ENCODE measurements at places on chromosomes 5 and 9. TPM values are rescaled to one million over a fixed set of nuclear protein-coding genes. Genes with fewer than 3 reads are reported as not detected.

- DNase-seq: no peak
Measured at GRCh38 chr9:89975630-89976029, 370.8 kb downstream of the GADD45G start.

The SLC1A3 gene
- 123 TPM for total RNA-seq

The ST6GALNAC6 gene
- 168 TPM for total RNA-seq

DNA sequence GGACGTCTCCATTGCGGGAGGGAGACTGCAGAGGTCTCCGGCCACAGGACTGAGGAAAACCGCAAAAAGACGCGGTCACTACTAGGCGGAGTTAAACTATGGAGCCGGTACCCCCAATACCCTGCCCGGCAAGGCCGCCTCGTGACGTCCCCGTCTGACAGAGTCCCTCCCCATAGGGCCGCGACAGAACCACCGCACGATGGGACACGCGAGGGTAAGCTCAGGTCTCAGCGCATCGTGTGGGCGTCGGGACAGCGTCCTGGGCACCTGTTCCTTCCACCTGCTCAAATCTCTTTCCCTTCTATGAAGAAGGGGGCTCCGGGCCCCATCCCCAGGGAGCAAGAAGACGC is 35.2 kb upstream of the GLDC start:
- peak; percentile 41 for DNase-seq

The SPOCK1 gene
- 39.8 TPM for total RNA-seq

DNA sequence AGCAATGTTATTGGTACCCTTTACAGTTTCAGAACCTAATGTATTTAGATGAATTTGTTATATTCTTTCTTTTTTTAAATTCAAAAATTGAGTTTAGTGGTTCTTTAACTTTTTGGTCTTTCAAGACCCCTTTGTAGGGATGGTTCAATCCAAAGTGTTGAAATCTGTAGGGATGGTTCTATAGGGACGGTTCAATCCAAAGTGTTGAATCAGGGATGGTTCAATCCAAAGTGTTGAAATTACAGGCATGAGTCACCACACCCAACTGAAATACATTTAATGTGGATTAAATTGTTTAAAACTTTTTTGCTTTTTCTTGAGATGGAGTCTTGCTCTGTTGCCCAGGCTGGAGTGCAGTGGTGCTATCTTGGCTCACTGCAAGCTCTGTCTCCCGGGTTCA is 30.6 kb downstream of the SNX2 start:
- no peak for DNase-seq

GRCh38 chr9:95103281-95103771 is 214.2 kb downstream of the FANCC start:
- DNase-seq: no peak

The NUTM2F gene
- total RNA-seq: 0.21 TPM

GRCh38 chr5:133773247-133774202 is 161.2 kb upstream of the FSTL4 start:
- DNase-seq: no peak

DNA sequence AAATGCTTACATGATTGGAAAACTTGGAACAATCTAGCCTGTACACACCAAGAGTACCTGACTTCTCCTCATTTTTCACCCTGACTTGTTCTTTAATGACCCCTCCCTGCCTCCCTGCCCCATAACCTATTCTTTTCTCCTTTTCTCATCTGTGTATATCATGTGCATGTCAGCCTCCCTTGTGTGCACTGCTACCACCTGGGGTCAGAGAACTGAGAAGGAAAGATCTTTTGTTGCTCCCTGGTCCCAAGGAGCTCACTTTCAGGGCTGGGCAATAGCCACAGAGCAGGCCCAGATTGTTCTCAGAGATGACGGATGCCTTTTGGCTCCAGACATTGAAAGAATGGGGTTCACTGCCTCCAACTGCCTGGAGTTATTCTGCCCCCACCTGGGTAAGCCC is 5.1 kb downstream of the MAP1B start:
- no peak for DNase-seq

- DNase-seq: no peak
Measured at GRCh38 chr5:38728029-38728428, 117.8 kb upstream of the OSMR start.

GRCh38 chr9:123523001-123523400 is 167.0 kb downstream of the CRB2 start:
- DNase-seq: no peak

The CTXN3 gene
- not detected for total RNA-seq

DNA sequence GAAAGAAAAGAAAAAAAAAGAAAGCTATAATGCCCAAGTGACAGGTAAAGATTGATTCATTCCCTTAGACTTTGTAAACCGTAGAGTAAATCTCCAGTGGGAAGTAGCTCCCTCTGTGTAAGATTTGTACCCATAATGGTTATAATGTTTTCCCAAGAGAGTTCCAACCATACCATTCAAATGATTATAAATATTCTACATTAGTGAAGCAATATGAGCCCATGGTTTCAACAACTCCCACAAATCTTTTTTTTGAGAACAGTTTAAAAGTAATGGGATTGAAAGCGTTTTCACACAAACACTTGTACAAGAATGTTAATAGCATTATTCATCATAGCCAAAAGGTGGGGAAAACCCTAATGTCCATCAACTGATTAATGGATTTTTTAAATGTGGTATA is 58.0 kb downstream of the GRAMD2B start:
- DNase-seq: no peak

GRCh38 chr9:19184144-19184917 is 46.2 kb upstream of the DENND4C start:
- peak; percentile 58 for DNase-seq

DNA sequence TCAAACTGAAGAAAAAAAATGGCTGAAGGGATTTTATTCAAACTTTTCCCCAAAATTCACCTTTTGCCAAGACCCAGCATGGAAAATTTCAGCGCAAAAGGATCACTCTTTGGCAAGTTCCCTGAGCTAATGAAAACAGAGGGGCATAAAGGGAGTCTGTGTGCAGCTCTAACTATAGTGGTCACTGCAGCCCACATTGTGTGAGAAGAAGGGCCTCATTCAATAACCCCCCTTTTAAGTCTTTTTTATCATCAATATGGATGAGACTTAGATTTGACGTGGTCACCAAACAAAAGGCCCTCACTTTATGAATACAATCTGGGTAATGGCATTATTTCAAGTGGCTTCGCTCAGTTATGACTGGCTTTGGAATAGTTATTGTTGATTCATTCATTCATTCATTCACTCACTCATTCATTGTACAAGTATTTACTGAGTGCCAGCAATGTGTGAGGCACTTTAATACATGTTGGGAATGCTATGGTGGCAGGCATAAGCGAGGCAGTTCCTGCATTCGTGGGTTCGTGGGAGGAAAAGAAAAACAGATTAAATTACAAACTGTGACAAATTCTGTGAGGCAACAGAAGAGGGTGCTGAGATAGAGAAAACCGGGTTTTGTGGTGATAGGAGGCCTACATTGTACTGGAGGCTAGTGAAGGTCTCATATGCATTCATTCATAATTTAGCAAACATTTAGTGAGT is 145.7 kb upstream of the KLF4 start:
- DNase-seq: no peak

DNA sequence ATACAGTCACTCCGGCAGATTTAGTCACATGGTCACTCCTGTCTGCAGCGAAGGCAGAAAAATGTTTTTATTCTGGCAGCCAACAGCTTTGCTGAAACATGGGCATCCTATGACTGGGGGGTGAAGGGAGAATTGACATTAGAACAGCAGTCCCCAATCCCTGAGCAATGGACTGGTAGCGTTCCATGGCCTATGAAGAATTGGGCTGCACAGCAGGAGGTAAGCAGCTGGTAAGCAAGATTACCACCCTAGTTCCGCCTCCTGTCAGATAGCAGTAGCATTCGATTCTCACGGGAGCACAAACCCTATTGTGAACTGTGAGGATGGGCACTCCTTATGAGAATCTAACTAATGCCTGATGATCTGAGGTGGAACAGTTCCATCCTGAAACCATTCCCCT is 93.1 kb upstream of the FTMT start:
- no peak for DNase-seq

The CCL28 gene
- total RNA-seq: 6.9 TPM

The RETREG1 gene
- 81.0 TPM for total RNA-seq

DNA sequence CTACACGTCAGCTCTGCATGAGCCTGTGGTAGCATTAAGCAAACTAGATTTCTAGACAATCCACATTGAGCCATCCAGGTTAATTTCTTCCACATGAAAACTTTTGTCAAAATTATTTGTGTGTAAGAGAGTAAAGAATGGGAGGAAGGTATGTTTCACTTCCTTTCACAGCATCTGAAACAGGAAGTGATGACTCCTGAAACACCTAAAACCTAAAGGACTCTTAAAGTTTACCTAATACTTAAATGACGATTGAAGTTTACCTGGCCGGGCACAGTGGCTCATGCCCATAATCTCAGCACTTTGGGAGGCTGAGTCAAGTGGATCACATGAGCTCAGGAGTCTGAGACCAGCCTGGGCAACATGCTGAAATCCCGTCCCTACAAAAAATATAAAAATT is 223.8 kb downstream of the CEMIP2 start:
- no peak for DNase-seq

DNA sequence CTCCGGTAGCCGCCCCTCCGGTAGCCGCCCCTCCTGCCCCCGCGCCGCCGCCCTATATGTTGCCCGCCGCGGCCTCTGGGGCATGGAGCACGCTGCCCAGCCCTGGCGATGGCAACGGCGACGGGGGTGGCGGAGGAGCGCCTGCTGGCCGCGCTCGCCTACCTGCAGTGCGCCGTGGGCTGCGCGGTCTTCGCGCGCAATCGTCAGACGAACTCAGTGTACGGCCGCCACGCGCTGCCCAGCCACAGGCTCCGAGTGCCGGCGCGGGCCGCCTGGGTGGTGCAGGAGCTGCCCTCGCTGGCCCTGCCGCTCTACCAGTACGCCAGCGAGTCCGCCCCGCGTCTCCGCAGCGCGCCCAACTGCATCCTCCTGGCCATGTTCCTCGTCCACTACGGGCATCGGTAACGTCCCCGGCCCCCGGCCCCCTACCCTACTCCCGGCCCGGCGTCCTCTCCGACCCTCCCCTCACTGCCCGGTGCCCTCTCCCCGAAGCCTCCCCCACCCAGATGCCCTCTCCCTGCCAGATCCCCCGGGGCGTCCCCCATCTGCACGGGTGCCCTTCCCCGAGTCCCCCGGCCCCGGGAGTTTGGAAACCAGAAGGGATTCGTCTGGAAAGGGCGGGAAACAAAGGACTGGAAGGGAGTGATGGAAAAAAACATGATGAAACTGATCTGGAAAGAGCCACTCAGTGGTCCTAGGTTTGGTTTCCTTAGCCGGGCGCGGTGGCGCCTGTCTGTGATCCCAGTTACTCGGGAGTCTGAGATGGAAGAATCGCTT is 417 bp downstream of the SRD5A1 start:
- DNase-seq: no peak

DNA sequence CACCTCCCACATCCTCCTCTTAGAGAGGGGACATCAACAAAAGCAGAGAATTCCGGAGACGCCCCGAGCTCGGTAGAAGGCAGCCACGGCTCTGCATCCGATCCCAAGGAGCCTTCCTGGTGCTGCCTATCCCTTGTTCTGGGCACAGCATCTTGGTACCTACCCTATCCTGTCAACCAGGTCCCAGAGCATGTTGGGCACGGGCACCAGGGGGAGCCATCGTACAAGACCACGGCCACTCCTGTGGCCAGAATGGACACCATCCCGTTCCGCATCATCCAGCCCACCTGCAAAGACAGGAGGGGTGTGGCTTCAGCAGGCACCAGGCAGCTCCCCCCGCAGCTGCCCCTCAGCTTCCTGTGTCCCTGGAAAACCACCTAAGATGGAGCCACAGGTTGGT is 62.7 kb upstream of the ZNF354A start:
- no peak for DNase-seq

The ADAMTS12 gene
- total RNA-seq: 10.4 TPM

All from tibial nerve (tissue), 4 donors.